ENCODE measurements at places on chromosomes 5 and 9.

- DNase-seq = no peak
Observed at GRCh38 chr5:42851481-42851880, 39.8 kb upstream of the SELENOP start.

GRCh38 chr5:19172926-19173470, 815.0 kb downstream of the CDH18 start:
- no peak for DNase-seq

DNA sequence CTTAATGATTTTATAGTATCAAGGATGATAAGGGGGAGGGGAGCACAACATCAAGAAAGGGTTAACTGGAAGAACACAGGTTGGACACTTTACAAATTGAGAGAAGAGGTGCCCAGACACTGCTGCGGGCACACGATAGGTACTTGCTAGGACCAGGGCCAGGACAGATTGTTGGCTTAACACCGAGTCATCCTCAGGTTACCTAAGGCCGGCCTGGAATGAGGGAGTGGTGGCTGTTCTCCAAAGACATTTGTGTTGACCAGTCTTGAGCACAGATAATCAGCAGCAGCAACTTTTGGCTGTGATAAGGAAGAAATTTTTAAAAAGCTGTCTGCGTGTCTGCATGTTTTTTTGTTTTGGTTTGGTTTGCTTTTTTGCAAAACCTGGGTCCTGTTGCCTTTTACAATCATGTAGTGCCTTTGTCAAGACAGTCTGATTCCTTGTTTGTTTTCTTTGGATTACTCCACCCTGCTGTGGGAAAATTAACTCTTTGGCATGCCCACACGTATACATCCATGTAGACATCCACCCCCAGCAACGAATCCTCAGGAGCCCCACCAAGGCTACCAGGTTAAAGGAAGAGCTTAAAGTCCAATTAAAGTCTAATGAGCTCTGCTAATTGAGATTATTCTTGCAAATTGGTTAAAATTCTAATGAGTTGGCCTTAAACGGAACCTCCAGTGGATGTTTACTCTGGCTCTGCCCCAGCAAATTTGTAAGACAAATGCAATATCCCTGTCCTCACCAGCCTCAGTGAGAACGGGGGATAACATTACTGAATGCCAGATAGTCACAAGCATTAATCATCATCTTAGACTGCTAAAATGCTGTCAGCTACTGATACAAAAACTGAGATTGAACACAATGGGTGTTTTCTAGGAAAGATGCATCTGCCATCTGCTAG, 382.3 kb downstream of the ACTL7B start:
- DNase-seq = peak; percentile 69

- DNase-seq = peak; percentile 40
Observed at GRCh38 chr9:136978073-136978864, 965 bp downstream of the PTGDS start.

- peak; percentile 24 for DNase-seq
Observed at GRCh38 chr5:138725153-138725817, 27.9 kb upstream of the CTNNA1 start.

GRCh38 chr5:25295067-25295466, 650.3 kb upstream of the CDH10 start:
- no peak for DNase-seq

- peak; percentile 51 for DNase-seq
Observed at GRCh38 chr9:87076825-87077224, 129.5 kb upstream of the GAS1 start.

DNA sequence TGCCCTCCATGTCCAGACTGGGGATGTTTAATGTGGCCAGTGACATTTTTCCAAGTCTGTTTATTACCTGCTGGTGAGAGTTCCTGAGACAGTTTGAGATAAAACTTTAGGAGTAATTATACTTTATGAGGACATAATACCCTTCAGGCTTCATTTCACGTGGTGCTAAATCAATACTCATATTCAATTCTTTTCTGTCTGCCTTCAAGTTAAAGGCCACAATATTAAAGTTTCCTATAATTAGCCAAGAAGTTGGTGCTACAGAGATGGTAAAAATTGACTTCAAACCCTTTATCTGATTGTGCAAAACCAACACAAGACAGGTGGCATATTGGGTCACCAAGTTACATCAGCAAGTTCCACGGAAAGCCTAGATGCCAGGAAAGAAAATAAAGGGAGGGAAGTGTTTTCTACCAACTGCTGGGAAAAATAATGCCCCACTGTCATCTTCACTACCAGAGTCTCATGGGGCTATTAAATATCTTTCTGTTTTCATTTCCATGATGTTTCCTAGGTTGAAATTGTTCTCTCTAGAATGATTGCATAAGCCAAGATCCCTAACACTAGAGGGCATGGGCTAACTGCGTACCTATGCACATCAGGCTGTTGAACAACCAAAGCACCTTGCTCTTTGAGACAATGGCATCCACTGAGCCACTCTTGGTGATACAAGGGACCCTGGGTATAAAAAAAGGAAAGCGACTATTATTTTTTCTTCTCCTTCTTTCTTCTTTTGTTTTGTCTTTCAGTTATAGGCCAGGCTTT, 68.7 kb downstream of the INSYN2B start:
- no peak for DNase-seq

- no peak for DNase-seq
Observed at GRCh38 chr9:127203681-127204327, 60.8 kb upstream of the GARNL3 start.

Measured in fibroblast of skin of right quadriceps (primary cell).